ENCODE measurements at places on chromosomes 6 and 20.

DNA sequence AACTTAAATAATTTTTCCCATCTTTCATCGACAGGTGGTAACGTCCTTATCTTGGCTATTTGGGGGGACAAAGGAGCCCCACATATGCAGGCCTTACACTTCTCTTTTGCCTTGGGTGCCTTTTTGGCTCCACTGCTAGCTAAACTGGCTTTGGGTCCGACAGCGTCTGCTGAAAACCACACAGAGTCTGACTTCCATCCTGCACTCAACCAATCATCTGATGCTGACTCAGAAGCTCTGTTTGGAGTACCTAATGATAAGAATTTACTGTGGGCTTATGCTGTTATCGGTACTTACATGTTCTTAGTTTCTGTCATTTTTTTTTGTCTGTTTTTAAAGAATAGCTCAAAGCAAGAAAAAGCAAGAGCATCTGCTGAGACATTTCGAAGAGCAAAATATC, 178.5 kb downstream of the SLC16A10 start:
- no peak for DNase-seq

GRCh38 chr6:46220352-46221221, 49.8 kb upstream of the ENPP5 start:
- DNase-seq, result no peak

GRCh38 chr6:100479179-100480035, 14.7 kb upstream of the SIM1 start:
- peak; percentile 33 for DNase-seq

DNA sequence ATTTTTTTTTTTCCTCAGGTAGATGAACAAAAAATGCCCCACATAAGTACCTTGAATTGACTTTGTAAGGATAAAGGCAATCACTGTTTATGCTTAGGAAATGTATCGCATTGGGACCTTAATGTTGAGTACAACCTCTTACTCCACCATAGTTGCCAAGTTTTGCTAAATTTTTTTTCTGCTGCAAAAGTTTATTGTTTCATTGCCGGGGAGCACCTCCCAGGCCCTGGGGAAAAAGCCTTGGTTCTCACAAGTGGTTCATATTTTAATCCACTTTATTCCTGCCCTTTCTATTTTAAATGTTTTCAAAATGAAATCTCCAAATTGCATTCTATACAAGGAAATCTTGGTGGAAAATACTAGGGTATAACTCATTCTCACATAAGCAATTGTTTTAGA, 52.3 kb upstream of the UTRN start:
- DNase-seq, result no peak

DNA sequence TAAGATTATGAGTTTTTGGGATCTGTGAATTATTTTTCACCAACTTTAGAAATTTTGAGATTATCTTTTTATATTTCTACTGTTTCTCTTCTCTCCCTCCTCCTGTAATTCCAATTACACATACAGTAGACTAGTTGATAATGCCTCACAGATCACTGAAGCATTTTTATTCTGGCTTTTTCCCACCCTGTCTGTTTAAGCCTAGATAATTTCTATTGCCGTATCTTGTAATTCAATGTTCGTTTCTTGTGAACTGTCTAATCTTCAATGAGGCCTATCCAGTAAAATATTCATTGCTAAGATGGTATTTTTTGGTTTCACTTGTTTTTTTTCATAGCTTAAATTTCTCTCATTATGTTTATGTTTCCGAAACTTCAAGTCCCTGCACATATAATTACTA, 12.0 kb downstream of the MDN1 start:
- DNase-seq, result no peak

GRCh38 chr6:122389704-122390372, 9.6 kb upstream of the HSF2 start:
- DNase-seq, result no peak

- DNase-seq, result no peak
These were observed 4.2 kb downstream of the FBXO9 start for GRCh38 chr6:53069427-53069826.

DNA sequence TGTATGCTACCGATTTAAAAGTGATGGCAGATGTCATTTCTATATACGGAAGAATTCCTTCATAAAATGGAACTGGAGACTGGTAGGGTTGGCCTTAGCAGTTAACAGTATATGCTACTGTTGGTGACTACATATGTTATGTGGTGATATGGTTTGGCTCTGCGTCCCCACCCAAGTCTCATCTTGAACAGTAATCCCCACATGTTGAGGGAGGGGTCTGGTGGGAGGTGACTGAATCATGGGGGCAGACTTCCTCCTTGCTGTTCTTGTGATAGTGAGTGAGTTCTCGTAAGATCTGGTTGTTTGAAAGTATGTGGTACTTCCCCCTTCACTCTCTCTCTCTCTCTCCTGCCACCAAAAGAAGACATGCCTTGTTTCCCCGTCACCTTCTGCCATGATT, 29.6 kb downstream of the RGS17 start:
- DNase-seq, result no peak

DNA sequence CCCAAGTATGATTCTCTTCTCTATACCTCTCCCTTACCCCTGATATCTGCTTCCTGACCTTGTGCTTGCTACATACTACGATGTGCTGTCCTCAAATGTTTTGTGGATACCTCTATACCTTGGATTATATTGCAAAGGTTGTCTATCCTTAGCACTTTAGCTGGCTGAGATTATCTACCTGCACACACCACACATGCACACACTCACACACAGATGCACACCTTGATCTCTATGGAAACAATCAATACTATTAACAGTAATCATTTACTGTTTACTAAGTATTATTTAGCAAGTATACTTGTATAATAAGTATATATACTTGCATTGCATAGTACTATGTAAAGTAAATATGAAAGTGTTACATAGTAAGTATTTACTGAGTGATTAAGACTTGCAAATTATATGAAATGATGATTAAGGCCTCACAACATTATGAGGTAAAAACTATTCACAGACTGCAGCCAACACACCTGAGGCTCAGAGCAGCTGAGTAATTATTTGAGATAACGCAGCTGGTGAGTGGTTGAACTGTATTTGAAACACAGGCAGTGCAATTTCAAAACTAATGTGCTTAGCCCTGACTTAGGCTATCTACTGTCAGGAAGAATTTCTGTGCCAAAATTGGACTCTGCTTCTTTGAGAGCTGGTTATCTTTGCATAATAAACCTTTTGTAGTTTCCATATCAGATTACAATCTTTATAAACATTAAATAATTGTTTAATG, 699.9 kb downstream of the FRK start:
- no peak for DNase-seq

GRCh38 chr20:13424174-13424833, 203.2 kb downstream of the ISM1 start:
- DNase-seq, result no peak

GRCh38 chr6:259901-260508, 32.3 kb upstream of the DUSP22 start:
- no peak for DNase-seq

- no peak for DNase-seq
These were observed 140.4 kb downstream of the ERMARD start for GRCh38 chr6:169891846-169892245.
